ENCODE measurements at places on chromosomes 3 and 15.
A peak's percentile ranks its signal among the peaks of the same experiment; 100 is the strongest.

GRCh38 chr15:51874751-51875644 lies 45.5 kb downstream of the TMOD3 start:
- H3K36me3 ChIP-seq, result no peaks in the 10 kb centered on the region
- H3K4me3 ChIP-seq, result no peak overlapping the region
- no peak for DNase-seq
- H3K4me1 ChIP-seq, result no peaks in the 10 kb centered on the region
- H3K27ac ChIP-seq, result no peak overlapping the region

DNA sequence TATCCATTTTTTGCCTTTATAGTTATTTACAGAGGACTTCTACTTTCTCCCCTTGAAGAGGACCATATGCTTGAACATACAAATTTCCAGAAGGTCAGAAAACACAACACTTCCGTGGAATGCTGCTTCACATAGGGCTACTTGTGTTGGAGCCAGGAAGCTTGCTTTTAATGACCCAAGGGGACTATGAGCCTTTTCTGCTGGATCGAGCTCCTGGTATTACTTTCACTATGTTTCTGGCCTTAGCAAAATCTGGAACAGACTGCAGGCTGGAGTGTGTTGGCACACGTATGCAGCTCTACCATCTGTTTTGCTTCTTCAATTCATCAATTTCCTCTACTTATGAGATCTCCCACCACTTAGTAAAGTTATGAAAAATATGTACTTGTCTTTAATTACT lies 69.3 kb upstream of the CBLB start:
- no peaks in the 10 kb centered on the region for H3K4me1 ChIP-seq
- H3K36me3 ChIP-seq, result no peaks in the 10 kb centered on the region
- no peak for DNase-seq
- no peak overlapping the region for H3K4me3 ChIP-seq
- H3K27me3 ChIP-seq, result no peaks in the 10 kb centered on the region
- H3K27ac ChIP-seq, result no peak overlapping the region

DNA sequence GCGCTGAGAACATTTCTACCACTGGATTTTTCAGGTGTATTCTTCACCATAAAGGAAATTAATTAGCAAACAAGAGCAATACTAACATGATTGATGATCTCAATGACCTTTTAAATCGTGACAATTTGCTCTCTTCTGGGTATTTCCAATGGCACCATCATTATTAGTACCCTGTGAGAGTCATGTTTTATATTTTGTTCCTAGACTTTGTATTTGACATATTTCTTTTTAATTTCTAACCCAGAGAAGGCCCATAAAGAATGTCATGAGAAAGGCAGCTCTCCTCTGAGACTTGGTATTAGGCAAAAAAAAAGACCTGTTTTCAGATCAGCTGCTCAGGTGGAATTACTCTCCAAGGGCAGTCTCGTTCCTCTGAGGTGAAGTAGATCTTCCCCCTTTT lies 1253.4 kb downstream of the ROBO2 start:
- no peak overlapping the region for H3K4me3 ChIP-seq
- H3K27ac ChIP-seq, result no peak overlapping the region
- DNase-seq, result no peak

DNA sequence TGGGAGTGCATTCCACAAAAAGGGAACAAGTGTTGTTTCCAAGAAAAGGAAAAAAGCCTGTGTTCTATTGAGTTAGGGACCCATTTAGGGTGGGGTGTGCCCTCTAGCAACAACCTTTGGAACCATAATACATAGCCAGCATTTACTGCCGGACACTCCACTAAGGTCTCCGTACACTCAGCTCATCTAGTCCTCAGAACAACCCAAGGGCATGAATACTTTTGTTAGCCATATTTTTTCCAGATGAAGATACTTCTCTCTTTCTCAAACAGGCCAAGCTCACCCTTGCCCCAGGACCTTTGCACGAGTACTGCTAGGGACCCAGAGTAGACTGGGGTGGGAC lies 46.2 kb downstream of the GLDN start:
- no peaks in the 10 kb centered on the region for H3K4me1 ChIP-seq
- H3K27ac ChIP-seq, result no peak overlapping the region
- no peak for DNase-seq
- H3K4me3 ChIP-seq, result no peak overlapping the region
- 0 out of 2 replicates have a peak, but pooled peaks cover 3% of the 10 kb centered on the region for H3K27me3 ChIP-seq

DNA sequence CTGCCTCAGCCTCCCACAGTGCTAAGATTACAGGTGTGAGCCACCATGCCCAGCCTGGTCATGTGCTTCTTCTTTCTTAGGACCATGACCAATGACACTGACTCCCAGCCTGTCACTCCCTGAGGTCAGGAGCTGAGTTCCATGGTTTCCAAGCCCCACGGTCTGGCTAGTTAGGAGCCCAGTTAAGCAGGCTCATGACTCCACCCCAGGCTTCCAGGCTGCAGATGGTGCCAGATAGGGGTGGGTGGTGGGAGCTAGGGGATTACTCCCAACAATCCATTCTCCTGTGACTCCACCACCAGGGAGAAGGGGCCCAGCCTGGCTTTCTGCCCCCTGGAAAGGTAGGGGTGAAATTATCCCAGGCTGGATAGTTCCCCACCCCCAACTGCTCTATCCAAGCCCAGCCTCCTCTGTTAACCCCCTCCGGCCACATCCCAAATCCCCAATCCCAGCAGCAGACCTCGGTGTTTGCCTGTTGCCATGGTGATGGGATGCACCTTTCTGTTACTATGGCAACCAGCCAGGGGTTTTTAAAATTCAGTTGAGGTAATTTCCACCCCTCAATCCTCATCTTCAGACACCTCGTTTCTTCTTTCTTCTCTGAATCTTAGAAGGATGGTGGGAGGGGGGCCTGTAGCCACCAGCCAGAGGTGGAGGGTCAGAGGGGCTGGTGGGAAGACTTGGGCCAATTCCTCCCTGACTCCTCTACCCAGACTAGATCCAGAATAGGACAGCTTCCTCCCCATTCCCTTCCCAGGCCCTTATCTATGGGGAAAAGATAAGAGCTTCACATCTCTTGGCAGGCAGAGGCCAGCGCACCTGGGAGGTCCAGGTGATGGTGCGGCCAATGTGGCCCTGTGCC lies 22.5 kb upstream of the SEMA3F start:
- no peak for DNase-seq
- no peaks in the 10 kb centered on the region for H3K36me3 ChIP-seq
- H3K4me3 ChIP-seq, result no peak overlapping the region
- H3K27me3 ChIP-seq, result peaks cover 24% of the 10 kb centered on the region
- H3K27ac ChIP-seq, result no peak overlapping the region
- H3K4me1 ChIP-seq, result no peaks in the 10 kb centered on the region

DNA sequence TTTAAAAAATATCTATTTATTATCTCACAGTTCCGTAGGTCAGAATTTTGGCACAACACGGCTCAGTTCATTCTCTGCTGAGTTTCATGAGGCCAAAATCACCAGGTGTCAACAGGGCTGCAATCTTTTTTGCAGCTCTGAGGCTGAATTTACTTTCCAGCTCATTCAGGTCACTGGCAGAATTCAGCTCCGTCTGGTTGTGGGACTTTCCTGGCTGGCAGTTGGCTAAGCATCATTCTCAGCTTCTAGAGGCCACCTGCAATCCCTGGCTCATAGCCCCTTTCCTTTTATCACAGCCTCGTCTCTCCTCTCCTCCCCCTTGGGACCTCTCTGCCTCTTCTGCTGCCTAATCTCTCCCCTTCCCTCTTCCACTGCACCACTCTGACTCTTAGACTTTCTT lies 174.0 kb upstream of the WNT5A start:
- no peaks in the 10 kb centered on the region for H3K27me3 ChIP-seq
- DNase-seq, result peak; percentile 76
- peaks cover 53% of the 10 kb centered on the region for H3K4me1 ChIP-seq
- no peaks in the 10 kb centered on the region for H3K36me3 ChIP-seq
- peak overlapping the region; percentile 26 for H3K4me3 ChIP-seq
- peak overlapping the region; percentile 88 for H3K27ac ChIP-seq

DNA sequence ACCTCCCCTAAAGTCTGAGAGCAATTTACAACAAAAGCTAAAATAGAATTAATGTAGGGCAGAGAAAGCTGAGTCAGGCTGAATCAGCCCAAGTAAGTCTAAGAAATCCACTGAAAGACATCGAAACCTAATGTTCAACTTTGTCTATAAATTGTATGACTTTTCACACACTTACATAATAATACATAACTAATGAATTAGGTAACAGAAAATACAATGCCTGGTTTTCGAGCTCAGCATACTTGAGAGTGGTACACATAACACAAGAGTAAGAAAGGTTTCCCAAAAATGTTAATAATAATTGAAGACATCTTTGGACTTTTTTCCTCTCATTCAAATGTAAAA lies 55.3 kb upstream of the VGLL4 start:
- H3K27me3 ChIP-seq, result no peaks in the 10 kb centered on the region
- H3K4me3 ChIP-seq, result no peak overlapping the region
- H3K27ac ChIP-seq, result no peak overlapping the region
- no peaks in the 10 kb centered on the region for H3K36me3 ChIP-seq
- no peak for DNase-seq

GRCh38 chr3:150797155-150797554 lies 34.2 kb upstream of the SIAH2 start:
- H3K4me3 ChIP-seq, result no peak overlapping the region
- no peaks in the 10 kb centered on the region for H3K36me3 ChIP-seq
- H3K4me1 ChIP-seq, result no peaks in the 10 kb centered on the region
- H3K27me3 ChIP-seq, result no peaks in the 10 kb centered on the region
- no peak for DNase-seq

Measured in MM.1S (cell line).